ENCODE measurements at places on chromosomes 3 and 15.

DNA sequence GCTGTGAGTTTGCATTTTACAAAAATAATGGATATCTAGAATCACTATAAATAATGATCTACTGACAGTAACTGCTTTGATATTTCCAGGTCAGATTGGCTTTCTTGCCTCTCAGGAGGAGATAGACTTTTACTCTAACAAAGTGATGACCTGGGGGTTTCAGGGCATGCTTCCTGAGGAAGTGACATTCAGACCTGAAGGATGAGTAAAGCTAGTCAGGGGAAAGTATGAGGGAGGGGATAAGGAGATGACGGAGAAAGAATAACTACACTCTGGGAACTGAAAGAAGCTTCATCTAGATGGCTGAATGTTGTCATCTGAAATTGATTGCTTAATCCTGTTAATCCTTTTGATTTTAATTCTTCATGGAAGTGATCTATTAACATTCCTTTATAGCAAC is 32.2 kb downstream of the ARMC8 start:
- DNase-seq: no peak

GRCh38 chr3:172658344-172659245 is 52.3 kb downstream of the NCEH1 start:
- no peak for DNase-seq

- no peak for DNase-seq
Measured at GRCh38 chr3:9809239-9809614, 835 bp upstream of the TTLL3 start.

GRCh38 chr15:93458597-93458996 is 369.6 kb upstream of the RGMA start:
- DNase-seq: no peak

- no peak for DNase-seq
Measured at GRCh38 chr3:1677576-1678156, 421.0 kb upstream of the CNTN4 start.

All from activated T-helper 1 cell treated with anti-CD3 and anti-CD28 coated beads, Interleukin-2, amount 50 U/mL, for 16 hours (primary cell).